ENCODE measurements at places on chromosomes 7 and 10. TPM values are rescaled to one million over a fixed set of nuclear protein-coding genes. Genes with fewer than 3 reads are reported as not detected.

- no peak overlapping the region for H3K4me3 ChIP-seq
- no peak for DNase-seq
These were observed 273.9 kb downstream of the USP6NL start for GRCh38 chr10:11337516-11337915.

DNA sequence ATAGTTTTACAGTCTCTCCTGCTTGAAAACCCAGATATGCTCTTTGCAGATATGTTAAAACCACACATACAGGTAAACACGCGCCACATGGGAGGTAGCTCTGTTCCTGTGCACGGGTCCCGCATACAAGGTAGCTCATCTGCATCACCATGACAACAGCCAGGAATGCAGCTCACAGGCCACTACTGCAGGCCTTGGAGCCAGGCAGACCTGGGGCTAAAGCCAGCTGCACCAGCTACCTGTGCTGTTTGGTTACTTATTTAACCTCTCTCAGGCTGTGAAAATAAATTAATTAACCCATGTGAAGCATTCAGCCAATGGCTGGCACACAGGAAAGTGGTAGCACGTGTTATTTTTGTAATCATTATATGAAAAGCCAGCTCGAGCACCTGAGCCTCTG is 428.3 kb downstream of the TNS3 start:
- no peak for DNase-seq
- H3K4me3 ChIP-seq = no peak overlapping the region
- no peaks in the 10 kb centered on the region for H3K36me3 ChIP-seq
- H3K4me1 ChIP-seq = no peaks in the 10 kb centered on the region

- peak; percentile 62 for DNase-seq
- H3K27ac ChIP-seq = peak within 1 kb of the TSS; percentile 92
These were observed at the start of gene SEMA4G for GRCh38 chr10:100969187-100970075. SEMA4G (plus strand) TSS chr10:100969504; CDS start chr10:100972913, 3,409 bp downstream.

DNA sequence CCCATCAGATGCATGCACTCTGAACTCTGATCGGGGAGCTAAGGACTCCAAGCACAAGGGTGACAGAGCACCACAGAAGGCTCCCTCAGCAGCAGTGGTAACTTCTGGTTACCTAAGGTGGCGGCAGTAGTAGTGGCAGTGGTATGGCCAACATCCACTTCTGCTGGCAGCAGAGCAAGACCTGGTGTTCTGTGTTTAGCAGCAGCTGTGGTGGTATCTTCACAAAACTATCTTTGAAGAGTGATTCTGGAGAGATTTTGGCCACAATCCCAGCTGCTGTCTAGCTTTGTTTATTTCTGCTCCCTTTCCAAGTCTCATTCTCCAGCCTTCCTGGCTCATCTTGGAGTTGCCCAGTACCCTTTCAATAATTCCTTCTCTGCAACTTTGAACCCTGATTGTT is 102.4 kb upstream of the LRGUK start:
- H3K27me3 ChIP-seq = no peaks in the 10 kb centered on the region
- no peaks in the 10 kb centered on the region for H3K36me3 ChIP-seq
- no peak for DNase-seq
- no peak overlapping the region for H3K27ac ChIP-seq
- no peak overlapping the region for H3K4me3 ChIP-seq
- no peaks in the 10 kb centered on the region for H3K4me1 ChIP-seq

GRCh38 chr10:69973678-69974077 is 79.0 kb upstream of the MACROH2A2 start:
- no peak overlapping the region for H3K27ac ChIP-seq
- no peak for DNase-seq
- H3K4me3 ChIP-seq = no peak overlapping the region
- H3K4me1 ChIP-seq = no peaks in the 10 kb centered on the region

DNA sequence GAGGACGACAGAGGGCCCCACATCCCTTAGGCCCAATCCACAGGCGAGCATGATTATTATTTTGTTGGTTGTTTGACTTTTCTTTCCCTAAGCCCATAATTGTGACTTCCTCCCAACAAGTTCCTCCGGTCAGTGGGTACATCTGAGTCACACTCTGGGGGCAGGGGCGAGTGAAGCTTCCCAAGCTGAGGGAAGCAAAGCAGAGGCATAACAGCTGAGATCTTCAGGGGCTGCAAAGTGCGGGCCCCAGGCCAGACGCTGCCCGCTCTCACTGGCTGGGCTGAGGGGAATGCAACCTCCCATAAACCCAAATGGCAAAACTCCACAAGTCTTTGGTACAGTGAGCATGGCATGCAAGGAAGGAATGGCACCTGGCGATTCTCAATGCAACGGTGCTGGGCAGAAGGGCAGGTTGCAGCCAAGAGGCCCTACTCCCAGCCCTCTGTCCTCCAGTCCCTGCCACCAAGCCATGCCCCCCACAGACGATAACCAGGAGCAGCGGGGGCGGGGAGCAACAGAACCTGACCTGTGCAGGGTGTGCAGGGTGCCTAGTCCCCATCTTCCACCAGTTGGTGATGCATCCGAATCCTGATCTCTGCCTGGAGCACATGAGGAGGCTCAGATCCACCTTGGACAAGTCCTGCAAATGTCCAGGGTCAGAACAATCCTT is 25.3 kb downstream of the TNS3 start:
- no peak for DNase-seq
- no peak overlapping the region for H3K27ac ChIP-seq
- no peak overlapping the region for H3K4me3 ChIP-seq
- H3K4me1 ChIP-seq = no peaks in the 10 kb centered on the region
- H3K27me3 ChIP-seq = no peaks in the 10 kb centered on the region

DNA sequence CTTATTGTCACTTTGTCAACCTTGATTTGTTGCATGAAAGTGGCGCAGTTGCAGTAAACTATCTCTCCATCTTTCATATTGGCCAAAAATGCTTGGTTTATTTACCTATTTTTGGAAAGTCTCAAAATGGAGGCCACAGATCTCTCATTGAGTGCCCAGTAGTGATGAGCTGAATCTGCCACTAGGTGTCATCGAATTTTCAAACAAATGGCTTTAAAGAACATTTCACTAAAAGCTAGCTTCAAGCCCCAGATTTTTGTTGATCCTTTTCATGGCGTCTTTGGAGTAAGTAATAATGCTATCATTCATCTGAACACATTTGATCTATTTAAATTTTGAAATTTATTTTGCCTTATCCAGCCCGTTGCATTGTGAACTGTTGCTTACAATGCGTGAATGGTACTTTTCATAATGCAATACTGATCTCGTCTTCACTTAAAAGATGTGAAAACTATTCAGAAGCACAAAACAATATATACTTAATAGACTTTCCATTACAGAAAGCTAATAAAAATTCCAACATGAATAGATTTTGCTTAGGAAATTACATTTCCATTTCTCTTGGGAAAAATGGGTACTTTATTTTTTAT is 236.2 kb downstream of the DNAJB9 start:
- H3K36me3 ChIP-seq = no peaks in the 10 kb centered on the region
- H3K27ac ChIP-seq = no peak overlapping the region
- no peak overlapping the region for H3K4me3 ChIP-seq

DNA sequence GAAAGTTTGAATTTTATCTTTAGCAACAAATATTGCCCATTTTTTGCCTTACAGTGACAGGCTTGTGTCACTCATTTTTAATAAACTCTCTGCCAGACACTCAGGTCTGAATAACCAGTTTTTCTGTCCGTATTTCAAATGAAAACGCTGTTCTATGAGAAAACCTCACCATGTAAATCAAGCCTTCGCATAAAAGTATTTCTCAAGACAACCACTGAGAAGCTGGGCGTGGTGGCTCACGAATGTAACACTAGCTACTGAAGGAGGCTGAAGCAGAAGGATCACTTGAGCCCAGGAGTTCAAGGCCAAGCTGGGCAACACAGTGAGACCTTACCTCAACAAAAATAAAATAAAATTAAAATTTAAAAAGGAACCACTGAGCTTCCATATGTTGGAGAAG is 339.3 kb downstream of the PARD3 start:
- H3K36me3 ChIP-seq = no peaks in the 10 kb centered on the region
- peaks cover 8% of the 10 kb centered on the region for H3K4me1 ChIP-seq
- H3K27ac ChIP-seq = no peak overlapping the region

DNA sequence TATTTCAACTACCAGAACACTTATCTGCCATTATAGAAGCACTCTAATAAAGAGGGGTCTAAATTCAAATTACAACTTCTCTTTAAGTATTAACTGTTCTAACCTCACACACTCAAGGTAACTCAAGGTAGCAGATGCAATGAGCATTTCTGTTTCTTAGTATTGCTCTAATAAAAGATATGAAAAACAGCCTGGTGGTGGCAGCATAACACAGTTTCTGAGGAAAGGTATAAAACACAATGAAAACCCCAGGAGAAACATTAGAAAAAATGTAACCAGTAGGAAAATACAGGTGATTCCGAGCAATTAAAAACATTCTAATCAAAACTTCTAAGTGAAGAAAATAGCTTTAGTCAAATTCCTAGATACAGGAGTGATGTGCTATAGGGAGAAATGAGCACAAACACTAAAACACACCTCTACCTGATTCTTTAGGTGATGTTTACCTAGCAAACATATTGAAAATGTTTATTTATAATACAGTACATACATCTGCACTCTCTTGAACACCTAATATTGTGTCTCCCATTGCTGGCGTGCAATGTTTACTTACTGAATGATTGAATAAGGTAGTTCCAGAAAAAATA is 3.5 kb downstream of the MKRN1 start:
- H3K4me1 ChIP-seq = peaks cover 7% of the 10 kb centered on the region
- DNase-seq = peak; percentile 73
- no peaks in the 10 kb centered on the region for H3K27me3 ChIP-seq
- H3K36me3 ChIP-seq = no peaks in the 10 kb centered on the region
- H3K4me3 ChIP-seq = no peak overlapping the region
- H3K27ac ChIP-seq = peak overlapping the region; percentile 99

- no peak overlapping the region for H3K27ac ChIP-seq
- H3K4me1 ChIP-seq = no peaks in the 10 kb centered on the region
- H3K27me3 ChIP-seq = no peaks in the 10 kb centered on the region
- H3K36me3 ChIP-seq = no peaks in the 10 kb centered on the region
These were observed 51.4 kb downstream of the NPS start for GRCh38 chr10:127600479-127600878.

GRCh38 chr10:24681572-24682088 is 42.1 kb downstream of the ARHGAP21 start:
- no peaks in the 10 kb centered on the region for H3K36me3 ChIP-seq
- no peak overlapping the region for H3K4me3 ChIP-seq
- no peaks in the 10 kb centered on the region for H3K27me3 ChIP-seq
- no peak overlapping the region for H3K27ac ChIP-seq
- no peaks in the 10 kb centered on the region for H3K4me1 ChIP-seq

DNA sequence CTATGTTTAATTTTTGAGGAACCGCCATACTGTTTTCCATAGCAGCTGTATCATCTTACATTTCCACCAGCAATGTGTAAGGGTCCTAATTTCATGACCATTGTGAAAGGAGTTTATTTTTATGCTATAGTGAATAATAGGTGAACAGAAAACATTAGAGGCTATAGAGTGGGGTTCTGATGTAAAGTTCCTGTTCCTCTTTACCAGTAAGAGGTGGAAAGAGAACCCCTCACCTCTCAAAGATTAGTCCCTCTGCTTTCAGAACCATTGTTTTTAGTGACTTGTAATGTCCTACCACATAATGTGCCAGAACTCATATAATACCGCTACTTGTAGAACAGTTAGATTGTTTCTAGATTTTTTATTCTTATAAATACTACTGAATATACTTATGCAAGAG is 34.2 kb downstream of the SUFU start:
- H3K4me3 ChIP-seq = no peak overlapping the region
- H3K27ac ChIP-seq = no peak overlapping the region
- no peaks in the 10 kb centered on the region for H3K4me1 ChIP-seq
- no peaks in the 10 kb centered on the region for H3K36me3 ChIP-seq
- H3K27me3 ChIP-seq = no peaks in the 10 kb centered on the region

- no peaks in the 10 kb centered on the region for H3K36me3 ChIP-seq
- no peaks in the 10 kb centered on the region for H3K4me1 ChIP-seq
- no peaks in the 10 kb centered on the region for H3K27me3 ChIP-seq
- H3K4me3 ChIP-seq = no peak overlapping the region
- no peak for DNase-seq
These were observed 16.3 kb downstream of the OR2AE1 start for GRCh38 chr7:99860281-99861127.

GRCh38 chr7:77184990-77185389 is 14.6 kb downstream of the FGL2 start:
- no peak for DNase-seq
- H3K36me3 ChIP-seq = no peaks in the 10 kb centered on the region
- no peak overlapping the region for H3K4me3 ChIP-seq
- H3K27me3 ChIP-seq = no peaks in the 10 kb centered on the region

GRCh38 chr10:121216721-121217181 is 365.6 kb downstream of the WDR11 start:
- no peaks in the 10 kb centered on the region for H3K36me3 ChIP-seq
- no peak overlapping the region for H3K4me3 ChIP-seq
- no peak for DNase-seq
- no peaks in the 10 kb centered on the region for H3K4me1 ChIP-seq

DNA sequence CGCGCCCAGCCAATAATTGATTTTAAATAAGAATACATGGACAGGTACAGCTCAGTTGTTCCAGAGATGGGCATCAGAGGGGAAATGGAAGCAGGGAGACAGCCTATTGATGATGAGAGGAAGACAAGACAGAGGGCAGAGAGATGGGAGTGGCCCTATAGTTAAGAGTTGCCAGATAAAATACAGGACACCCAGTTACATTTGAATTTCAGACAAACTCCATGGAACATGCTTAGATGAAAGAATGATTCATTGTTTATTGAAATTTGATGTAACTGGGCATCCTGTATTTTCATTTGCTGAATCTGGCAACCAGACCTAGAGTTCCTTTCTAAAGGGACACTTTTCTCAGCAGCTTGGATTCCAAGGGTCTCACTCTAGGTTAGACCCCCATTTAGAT is 341.1 kb downstream of the FRMD4A start:
- DNase-seq = no peak
- no peak overlapping the region for H3K4me3 ChIP-seq
- H3K4me1 ChIP-seq = no peaks in the 10 kb centered on the region
- no peaks in the 10 kb centered on the region for H3K36me3 ChIP-seq

TSC22D4 gene
- total RNA-seq = 56.1 TPM

CAMK2B gene
- 0.42 TPM for total RNA-seq

HSPA12A gene
- 6.2 TPM for total RNA-seq

FKBP6 gene
- not detected for total RNA-seq

IFIT3 gene
- total RNA-seq = 4.3 TPM

GHRHR gene
- total RNA-seq = not detected

CALCR gene
- total RNA-seq = not detected

CRYGN gene
- not detected for total RNA-seq

PDE1C gene
- total RNA-seq = 2.7 TPM

ANKIB1 gene
- total RNA-seq = 38.9 TPM

IKZF1 gene
- 5.6 TPM for total RNA-seq

Data from colonic mucosa (tissue), 4 donors.